NCI-H2081 (cell line): ENCODE measurements at places on chromosomes 7 and 10.
A peak's percentile ranks its signal among the peaks of the same experiment; 100 is the strongest.

DNA sequence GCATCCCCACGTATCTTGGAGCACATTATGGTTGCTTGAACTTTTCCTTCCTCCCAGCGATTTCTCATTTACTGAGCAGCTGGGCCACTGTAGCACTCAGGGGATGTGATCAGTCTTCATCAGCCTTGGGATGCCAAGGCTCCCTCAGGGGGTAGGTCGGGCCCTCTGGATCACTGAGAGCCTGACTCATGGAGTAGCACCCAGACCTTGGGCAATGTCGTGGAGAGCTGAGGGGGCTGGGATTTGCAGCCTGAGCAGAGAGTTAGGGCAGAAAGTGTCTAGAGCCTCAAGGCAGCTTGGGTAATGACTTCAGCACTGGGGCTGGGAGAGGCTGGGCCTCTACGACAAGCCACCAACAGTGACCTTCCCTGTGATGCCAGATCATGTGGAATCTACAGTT, 86.5 kb upstream of the CXCL12 start:
- DNase-seq: no peak

GRCh38 chr7:151388430-151388829, 21.4 kb downstream of the WDR86 start:
- DNase-seq: no peak

- DNase-seq: no peak
Measured at GRCh38 chr7:326809-327232, 36.9 kb downstream of the FOXL3 start.

DNA sequence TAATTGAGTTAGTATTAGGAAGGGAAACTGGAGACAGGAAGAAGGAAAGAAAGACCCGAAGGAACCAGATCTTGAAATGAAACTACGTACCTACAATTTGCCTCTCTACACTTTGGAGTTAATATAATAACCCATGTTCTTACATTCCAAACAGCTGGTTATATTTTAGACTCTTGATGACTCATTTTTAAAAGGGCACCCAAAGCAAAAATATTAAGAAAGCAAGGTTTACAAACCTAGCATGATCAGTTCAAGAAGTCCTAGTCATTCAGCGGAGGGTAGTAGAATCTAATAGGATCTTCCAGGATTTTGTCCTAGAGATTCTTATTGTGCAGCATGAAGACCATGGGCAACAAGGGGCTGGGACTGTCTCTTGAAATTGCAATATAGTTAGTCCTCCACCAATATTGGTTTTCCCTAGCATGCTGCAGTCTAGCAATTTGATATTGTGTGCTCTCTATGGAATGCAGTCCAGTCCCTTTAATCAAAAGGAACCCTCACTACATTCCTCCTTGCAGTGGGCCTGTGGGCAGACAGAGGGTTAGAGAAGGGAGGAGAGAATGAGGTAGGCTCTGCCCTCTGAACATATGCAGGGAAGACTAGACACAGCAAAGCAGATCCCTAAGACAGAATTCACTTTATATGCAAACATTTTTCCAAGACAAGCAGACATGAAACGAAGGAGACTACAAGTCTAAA, 230.3 kb downstream of the INHBA start:
- no peak for DNase-seq

GRCh38 chr7:48089046-48090003, at the start of gene UPP1:
UPP1 (plus strand) TSS chr7:48089265; CDS start chr7:48094784, 5,519 bp downstream.
- DNase-seq: peak; percentile 74

DNA sequence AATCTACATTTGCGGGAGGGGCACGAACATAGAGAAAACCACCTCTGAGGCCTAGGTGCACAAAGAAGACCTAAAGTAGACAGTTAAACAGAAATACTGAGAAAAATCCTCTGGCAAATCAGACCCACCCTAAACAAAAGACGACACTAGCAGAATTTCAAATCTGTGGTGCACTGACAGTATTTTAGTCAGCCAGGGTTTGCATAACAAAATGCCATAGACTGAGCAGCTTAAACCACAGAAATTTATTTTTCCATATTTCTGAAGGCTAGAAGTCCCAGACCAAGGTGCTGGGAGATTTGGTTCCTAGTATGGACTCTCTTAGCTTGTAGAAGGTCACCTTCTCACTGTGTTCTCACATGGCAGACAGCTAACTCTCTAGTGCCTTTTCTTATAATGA, 26.3 kb downstream of the IPMK start:
- no peak for DNase-seq

DNA sequence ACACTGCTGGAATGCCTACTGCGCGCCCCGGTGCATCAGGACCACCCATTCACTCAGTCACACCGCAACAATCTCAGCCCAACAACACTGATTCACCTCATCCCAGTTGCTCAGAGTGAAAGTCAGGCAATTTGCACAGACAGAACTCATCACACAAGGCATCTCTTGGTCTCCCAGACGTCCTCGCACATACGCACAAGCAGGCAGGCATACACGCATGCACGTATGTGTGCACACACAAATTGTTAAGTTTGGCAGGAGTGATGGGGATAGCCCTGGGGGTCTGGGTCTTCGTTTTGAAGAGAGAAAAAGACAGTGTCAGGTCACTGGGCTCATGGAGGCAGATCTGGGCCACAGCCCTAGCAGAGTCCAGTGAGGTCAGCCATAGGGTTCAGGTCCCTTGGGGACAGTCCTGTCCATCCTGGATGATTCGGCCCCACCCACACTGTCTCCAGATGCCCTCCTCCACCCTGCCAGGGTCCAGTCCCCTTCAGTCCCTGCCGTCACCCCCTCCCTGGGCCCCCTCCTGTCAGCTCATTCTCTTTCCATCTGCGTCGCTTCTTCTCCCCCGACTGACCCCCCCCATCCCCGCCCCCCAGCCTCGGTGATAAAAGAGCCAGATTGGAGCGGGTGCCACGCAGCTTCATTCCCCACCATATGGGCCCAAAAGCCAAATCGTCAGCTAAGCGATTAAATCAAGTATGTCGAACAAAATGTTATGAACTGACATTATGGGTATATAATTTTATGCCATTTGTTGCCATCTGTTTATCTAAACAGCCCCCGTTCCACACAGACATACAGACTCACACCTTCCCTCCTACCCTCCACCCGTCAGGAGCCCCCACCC, 48.5 kb upstream of the SLF2 start:
- no peak for DNase-seq

DNA sequence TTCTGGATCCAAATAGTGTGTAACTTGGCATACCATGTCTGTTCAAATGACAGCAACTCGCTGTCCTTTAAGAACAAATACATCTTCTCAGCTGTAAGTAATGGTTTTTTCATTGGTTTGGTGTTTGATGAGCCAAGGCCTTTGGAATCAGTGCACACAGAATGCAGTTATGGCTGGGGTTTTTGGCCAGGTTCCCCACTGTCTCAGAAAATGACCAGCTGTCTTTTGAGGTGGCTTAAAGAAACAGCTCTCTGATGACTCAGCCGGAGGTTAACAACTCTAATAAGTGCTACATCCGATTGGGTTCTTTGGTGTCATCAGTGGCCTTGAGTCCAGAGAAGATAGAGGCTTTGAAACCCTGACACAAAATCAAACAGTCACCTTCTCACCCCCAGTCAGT, 688.4 kb downstream of the REEP3 start:
- no peak for DNase-seq

DNA sequence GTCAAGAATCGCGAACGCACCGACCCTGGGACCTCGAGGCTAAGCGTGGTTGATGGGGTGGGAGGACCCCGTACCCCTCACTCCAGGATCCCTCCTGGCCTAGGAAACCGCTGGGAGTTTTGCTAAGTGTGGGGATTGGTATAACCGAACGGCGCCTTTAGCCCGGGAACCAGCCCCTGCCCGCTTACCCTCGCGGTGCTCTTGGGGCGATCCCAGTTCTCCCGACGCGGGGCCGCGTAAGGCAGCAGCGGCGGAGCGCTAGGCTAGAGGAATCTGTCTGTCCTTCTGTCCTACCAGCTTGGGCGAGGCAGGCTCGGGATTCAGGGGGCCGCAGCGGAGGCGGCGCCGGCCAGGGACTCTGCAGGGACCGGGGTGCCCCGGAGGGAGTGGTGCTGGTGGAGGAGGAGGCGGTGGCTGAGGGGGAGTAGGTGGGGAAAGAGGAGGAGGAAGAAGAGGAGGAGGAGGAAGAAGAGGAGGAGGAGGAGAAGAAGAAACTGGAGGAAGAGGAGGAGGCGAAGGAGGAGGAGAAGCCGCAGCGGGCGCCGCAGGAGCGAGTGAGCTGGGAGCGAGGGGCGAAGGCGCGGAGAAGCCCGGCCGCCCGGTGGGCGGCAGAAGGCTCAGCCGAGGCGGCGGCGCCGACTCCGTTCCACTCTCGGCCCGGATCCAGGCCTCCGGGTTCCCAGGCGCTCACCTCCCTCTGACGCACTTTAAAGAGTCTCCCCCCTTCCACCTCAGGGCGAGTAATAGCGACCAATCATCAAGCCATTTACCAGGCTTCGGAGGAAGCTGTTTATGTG, 439 bp upstream of the EMX2 start:
- peak; percentile 67 for DNase-seq

- DNase-seq: no peak
Measured at GRCh38 chr7:12968836-12969422, 281.5 kb downstream of the ARL4A start.

GRCh38 chr7:91713669-91714068, 166.8 kb downstream of the MTERF1 start:
- no peak for DNase-seq

- DNase-seq: no peak
Measured at GRCh38 chr7:11366118-11366517, 392.4 kb downstream of the PHF14 start.

DNA sequence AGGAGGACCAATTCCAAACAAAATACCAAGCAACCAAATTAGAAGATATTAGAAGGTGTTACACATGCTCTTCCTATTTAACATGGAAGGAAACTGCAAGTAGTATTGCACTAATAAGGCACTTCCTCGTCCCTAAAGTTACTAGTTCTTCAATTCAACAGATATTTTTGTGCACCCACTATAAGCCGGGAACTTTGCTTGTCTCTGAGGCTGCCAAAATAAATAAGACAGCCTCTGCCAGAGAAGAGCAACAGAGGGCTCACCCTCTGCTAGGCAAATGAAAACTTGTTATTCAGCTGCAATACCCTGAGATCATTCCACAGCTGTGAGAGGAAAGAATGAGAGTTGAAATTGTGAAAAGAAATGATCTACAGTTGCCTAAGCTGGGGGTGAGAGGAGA, 37.4 kb upstream of the GSAP start:
- no peak for DNase-seq

- DNase-seq: no peak
Measured at GRCh38 chr7:106829496-106829895, 35.6 kb upstream of the PIK3CG start.

GRCh38 chr7:152553671-152554317, 118.0 kb upstream of the KMT2C start:
- no peak for DNase-seq

GRCh38 chr10:66038623-66039022, 887.2 kb upstream of the LRRTM3 start:
- DNase-seq: no peak

- DNase-seq: no peak
Measured at GRCh38 chr7:117979954-117980497, 106.8 kb upstream of the CTTNBP2 start.

DNA sequence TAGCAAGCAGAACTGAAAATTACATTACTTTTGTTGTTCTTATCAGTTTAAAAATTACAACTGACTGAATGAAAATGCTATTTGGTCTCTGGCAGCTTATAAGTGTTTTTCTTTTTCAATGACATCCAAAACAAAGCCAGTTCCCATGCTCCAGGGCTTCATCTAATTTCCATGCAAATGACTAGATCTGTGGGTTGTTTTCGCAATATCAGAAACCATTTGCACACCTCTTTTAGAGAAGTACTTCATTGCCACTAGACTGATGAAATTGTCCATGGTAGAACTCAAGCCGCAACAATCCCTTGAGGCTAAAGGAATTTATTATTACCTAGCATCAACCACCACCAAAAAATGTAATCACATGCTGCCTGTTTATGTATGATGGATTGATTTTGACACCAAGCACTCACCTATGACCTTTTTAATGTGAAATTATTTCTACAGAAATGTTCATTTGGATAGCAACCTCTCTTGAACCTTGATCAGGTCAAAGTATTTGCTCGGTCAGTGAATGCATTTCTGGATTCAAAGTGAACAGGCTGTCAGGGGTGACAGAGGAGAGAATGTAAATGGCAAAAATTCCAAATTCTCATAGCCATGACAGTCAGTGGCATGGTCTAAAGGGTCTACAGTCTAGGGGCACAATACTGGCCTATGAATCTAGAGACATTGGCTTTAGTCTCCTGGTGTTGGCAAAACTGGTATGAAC, 769.3 kb downstream of the SORCS1 start:
- no peak for DNase-seq

DNA sequence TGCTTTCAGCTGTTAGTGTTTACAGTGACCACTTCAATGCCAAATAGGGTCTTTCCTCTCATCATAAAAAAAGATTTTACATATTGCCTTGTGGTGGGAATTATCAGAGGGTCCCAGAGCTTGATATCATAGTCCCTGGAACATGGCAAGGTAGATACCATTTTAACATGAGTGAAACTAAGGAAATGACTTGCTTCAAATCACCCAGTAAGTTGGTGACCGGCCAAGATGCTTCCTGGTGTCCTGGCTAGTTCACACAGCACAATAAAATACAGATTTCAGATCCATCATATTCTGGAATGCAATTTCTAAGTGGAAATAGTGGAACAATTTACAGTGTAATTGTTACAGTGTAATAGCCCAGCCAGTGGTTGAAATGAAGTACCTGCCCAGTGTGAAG, 36.6 kb downstream of the CNNM1 start:
- no peak for DNase-seq

DNA sequence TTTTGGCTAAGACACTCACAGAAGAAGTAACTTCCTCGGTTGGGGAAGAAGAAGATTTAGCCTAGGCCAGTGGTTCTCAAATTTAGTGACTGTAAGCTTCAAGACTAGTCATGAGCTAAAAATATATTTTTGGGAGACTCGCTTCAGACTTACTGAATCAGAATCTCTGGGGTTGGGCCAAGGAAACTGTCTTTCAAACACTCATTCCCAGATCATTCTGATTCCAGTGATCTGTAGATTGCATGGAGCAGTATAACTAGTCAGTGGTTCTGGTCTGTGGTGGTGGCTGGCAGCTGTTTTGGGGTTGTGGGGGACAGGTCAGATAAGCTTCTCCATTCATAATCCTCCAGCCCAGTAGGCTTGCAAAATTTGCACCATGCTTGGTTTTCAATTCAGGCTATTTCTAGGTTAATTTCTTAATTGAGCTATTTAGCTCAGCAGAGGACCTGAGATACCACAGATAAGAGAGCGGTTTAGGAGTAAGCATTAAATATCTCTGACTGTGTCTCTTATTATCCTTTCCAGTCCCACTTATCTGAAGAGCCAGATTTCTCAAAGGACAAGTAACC, 3.8 kb upstream of the KAT6B start:
- no peak for DNase-seq

GRCh38 chr7:41785840-41786239, 83.0 kb upstream of the INHBA start:
- DNase-seq: no peak
